NCI-H187 treated with DMSO at 0.1 percent for 48 hours (cell line): ENCODE measurements at places on chromosomes 2 and 18.

GRCh38 chr2:8477552-8478470, 204.0 kb upstream of the ID2 start:
- DNase-seq: no peak

GRCh38 chr2:192298664-192299063, 103.9 kb upstream of the TMEFF2 start:
- no peak for DNase-seq

DNA sequence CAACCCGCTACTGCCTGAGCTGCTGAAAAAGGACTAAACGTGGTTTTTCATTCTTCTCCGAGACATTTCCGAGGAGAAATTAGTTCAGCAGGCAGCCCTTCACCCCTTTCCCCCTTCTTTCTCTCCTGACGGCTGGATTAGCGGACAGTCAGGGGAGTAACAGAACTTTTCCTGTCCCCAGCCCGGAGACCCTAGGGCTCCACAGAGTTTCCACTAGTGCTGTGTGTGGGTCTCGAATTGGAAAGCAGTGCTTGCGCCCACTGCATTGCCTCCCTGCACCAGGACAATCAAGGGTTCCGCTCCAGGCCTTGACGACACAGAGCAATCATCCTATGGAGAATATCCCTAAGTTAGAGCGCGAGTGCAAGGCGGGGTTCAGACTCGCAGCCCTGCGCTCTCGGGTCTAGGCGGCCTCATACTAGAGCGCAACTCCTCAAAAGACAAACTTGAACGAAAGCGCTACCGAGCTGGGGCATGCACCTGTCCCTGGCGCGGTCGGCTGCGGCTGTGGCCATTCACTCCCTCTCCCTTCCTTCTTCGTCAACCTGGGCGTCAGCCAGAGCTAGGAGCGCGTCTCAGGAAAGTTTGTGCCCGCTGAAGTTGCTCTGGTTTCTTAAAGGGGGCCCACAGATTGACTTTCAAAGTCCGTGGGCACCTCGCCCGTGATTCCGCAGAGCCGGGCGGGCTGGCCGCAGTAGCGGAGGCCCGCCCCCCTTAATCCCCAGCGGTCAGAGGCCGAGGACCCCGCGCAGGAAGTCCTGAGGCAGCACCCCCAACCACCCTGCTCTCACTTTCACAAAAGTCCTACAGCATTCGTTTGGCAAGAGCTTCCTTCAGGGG, 801 bp downstream of the OSR1 start:
- DNase-seq: no peak

- no peak for DNase-seq
These were observed 46.8 kb downstream of the RHBDD1 start for GRCh38 chr2:226882606-226883005.

DNA sequence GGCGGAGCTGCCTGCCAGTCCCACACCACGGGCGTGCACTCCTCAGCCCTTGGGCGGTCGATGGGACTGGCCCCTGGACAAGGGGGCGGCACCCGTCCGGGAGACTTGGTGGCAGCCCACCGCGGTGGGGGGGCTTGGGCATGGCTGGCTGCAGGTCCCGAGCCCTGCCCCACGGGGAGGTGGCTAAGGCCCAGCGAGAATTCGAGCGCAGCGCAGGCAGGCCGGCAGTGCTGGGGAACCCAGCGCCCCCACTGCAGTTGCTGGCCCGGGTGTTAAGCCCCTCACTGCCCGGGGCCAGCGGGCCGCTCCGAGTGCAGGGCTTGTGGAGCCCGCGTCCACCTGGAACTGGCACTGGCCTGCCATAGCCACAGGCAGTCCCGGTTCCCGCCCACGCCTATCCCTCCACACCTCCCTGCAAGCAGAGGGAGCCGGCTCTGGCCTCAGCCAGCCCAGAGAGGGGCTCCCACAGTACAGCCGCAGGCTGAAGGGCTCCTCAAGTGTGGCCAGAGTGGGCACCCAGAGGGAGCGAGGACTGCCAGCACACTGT, 742.9 kb upstream of the DDX18 start:
- DNase-seq: no peak

DNA sequence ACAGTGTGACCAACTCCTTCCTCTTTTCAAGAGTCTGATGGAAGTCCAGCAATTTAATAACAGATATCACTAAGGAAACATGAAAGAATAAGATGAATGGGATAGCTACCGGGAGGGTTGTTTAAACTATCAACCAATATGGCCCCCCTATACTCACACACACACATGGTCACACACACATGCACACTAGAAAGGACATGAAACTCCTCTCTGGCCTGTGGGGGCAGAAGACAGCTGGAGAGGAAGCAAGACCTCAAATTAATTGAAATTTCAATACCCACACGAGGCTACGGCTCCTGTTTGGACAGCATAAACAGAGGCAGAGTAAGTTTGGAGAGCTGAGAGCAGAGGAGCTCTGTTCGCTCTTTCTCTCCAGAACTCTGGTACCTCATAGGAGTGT, 34.7 kb upstream of the REEP1 start:
- DNase-seq: no peak

DNA sequence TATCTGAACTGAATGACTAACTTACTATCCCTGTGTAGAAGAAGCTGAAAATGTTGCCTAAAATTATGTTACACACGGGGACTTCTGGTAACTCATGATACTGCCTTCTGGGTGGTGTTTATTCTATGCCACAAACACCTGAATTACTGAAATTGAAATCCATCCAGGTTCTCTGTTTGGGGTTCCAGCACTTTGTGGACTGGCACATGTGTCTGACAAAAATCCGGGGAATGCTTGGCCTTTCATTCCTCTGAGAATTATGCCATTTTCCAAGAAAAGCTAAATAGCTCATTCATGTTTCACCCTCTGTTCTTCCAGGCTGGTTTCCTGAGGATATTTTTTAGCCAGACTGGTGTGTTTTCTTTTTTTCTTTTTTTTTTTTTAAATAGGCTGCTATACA, 59.5 kb upstream of the POU3F3 start:
- no peak for DNase-seq

DNA sequence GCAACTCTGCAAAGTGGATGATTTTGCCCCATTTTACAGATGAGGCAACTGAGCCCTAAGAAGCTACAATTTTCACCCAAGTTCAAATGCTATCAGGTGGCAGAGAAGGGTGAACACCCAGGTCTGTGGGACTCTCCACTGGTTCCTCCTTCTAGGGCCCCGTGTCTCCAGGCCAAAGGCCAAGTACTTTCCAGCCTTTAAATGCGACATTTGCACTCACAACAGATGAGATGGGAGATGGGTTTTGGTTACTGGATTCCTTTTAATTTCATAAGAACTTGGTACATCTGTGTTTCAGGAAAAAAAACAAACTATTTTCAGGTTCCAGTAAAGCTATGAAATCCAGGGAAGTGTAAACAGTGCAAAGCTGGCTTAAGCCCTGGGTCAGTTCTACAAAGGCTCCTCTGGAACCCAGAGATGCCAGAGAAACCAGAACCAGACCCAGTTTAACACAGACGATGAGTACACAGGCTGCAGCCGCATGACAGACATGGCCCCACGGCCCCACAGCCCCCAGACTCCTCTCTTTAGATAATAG, 361.7 kb downstream of the ANAPC1 start:
- no peak for DNase-seq

GRCh38 chr2:37167636-37168180, 10.9 kb upstream of the EIF2AK2 start:
- DNase-seq: no peak

GRCh38 chr2:201701646-201702045, 3.2 kb upstream of the MPP4 start:
- DNase-seq: no peak

GRCh38 chr2:234335661-234336228, 161.1 kb downstream of the ARL4C start:
- DNase-seq: no peak

GRCh38 chr2:96727431-96727830, 12.4 kb downstream of the LMAN2L start:
- DNase-seq: no peak

DNA sequence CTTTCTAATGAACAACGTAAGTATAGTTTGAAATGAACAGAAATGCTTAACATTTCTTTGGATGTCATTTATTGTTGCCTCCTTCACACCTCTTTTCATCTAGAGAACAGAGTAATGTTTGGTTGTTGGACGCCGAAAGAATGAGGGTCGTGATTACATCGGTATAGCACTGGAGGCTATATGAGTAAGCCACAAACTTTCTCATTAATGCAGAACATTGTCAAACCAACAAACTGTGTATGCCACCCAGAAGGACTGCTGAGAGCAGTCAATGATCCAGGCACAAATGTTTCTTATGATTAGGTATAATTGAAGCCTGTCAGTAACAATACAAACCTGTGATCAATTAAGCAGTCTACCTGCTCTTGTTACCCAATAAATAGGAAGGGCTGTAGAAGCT, 1494.7 kb upstream of the NXPH2 start:
- DNase-seq: no peak

DNA sequence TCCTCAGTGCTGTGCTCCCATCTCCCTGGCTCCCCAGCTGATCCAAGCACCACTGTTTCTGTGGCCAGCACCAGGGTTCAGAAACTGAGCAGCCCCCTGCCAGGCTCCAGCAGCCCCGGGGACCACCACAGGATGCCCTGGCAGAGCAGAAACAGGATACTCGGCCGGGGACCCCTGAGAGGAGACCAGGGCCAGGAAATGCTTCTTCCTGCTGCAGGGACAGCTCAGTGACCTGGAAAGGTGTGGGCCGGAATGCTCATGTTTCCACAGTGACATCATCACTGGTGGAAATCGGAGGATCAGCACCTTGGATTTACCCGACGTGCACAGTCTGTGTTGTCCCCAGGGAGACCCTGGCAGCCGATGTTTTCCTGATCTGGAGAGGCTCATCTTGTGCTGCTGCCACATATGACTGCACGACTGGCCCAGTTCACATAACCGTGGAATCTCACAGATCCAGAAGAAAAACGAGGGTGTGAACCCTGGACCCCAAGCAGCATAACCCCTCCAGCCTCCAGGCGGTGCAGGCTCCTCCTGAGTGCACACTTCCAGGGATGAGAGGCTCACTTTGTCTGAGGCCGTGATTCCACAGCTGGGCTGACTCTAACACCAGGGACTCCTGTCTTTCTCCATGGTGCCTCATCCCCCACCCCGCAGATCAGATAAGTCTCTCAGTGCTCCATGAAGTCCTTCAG, 58.0 kb downstream of the DDX1 start:
- no peak for DNase-seq

- no peak for DNase-seq
These were observed 106.1 kb downstream of the COL4A4 start for GRCh38 chr2:227057743-227058447.

DNA sequence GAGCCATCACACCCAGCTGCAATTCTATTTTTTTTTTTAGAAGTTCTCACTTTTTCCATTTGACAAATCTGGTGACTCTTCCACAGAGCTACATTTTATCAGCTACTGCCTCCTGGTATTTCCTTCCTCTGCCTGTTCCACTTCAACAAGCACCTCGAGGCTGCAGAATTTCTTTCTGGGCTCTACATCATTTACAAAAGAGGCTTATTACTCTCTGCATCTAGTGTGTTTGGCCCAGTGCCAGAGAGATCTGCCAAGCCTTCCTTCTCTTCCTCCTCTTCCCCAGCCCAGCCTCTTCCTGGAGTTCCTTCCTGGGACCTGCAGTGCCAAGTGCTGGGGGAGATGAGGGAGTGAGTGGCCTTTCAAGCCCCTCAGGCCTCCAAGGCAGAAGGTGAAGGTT, 119.6 kb upstream of the ITGA6 start:
- no peak for DNase-seq

DNA sequence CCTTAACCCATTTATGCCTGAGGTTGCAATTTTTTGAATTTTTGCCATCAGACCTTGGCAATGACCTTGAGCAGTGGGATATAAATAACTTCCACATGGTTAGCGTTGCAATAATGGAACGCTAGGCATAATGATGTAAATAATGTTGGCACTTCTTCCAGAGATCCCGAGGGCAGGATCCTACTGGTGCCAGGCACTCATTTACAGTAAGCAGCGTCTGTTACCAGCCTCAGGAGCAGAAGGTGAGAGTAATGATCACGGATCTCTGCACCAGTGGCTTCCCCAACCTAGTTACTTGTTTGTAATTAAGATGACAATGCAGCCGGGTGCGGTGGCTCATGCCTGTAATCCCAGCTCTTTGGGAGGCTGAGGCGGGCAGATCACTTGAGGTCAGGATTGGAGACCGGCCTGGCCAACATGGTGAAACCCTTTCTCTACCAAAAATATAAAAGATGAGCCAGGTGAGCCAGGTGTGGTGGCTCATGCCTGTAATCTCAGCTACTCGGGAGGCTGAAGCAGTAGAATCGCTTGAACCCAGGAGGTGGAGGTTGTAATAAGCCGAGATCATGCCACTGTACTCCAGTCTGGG, 41.9 kb downstream of the CPO start:
- DNase-seq: no peak

- no peak for DNase-seq
These were observed 55.7 kb downstream of the DNMT3A start for GRCh38 chr2:25286025-25286400.

DNA sequence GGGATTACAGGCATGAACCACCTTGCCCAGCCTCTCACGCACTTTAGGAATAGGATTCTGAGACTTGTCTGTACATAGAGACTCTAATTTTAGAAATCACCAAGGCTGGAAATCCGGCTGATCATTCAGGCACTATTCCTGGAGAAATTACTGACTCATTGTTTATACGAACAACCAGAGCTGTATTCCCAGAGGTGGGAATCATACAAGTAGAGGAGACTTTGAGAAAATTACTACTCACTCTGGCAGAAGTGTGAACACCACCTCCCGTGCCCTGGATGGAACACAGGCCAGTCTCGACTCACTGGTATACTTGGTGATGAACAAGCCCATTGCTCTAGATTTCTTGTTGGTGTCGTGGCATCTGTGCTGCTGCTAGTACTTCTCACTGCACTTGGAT, 5.8 kb upstream of the ADNP2 start:
- no peak for DNase-seq

- DNase-seq: no peak
These were observed 275.7 kb upstream of the SPRED2 start for GRCh38 chr2:65708086-65708485.

DNA sequence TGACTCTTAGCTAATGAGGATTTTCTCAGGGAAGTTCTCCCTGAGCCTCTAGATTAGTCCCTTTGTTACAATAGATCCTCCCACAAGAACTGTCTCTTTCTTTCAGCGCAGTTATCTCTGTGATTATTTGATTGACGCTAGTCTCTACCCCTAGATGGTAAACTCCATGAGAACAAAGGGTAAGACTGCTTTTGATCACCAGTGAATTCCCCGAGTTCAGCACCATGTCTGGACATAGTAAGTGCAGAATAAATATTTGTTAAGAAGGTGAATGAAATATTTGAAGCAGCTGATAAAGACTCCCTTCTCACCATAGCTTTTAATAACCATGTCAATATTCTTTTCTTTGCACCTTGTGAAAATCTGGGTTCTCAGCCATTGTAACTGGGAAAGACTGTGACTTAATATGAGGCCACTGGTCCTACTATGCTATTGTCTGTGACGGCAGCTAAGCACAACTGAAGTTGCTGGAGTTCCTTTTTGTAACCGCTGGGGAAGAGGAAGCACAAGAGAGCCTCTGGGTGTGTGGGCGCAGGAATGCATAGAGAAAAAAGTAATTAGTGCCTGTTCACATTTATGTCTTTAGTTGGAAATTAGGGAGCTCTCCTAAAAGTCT, 214.7 kb downstream of the TGIF1 start:
- no peak for DNase-seq
